ENCODE measurements at places on chromosomes 1 and 21.

DNA sequence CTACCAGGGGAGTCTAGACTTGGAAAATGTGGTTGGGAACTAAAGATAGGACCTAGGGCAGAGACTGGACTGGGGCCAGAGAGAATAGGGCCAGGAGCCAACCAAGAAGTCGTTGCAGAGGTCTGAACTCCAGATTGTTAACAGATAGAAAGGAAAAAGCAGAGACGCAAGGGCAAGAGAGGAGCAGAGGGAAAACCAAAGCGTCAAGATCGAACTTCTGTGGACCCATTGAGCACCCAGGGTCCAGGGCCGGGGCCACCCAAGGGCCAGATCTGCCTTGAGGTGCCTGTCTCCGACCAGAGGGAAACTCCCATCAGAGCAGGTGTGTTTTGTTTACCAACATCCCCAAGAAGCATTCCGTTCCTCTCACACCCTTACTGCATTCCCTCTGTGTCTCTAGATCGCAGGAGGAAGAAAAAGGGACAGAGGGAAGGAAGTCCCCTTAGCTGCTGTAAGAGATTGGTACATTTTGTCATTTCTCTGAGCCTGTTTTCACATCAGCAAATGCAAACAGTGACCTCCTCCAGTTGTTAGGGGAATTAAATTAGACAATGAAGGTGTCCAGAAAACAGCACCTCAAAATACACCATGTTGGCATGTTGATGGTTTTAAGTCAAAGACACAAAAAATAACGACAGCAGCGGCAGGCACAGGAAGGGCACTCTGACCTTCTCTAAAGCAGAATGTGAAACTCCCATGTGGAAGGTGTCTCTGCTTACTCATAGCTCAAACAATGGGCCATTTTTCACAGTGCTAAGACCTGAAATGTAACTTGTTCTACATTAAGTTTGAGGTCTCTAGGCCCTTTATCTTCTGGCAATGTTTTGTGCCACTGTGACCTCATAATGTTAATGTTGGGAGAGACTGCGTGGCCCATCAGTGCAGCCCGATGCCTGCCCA is 105.8 kb upstream of the RAB4A start:
- no peak for DNase-seq

DNA sequence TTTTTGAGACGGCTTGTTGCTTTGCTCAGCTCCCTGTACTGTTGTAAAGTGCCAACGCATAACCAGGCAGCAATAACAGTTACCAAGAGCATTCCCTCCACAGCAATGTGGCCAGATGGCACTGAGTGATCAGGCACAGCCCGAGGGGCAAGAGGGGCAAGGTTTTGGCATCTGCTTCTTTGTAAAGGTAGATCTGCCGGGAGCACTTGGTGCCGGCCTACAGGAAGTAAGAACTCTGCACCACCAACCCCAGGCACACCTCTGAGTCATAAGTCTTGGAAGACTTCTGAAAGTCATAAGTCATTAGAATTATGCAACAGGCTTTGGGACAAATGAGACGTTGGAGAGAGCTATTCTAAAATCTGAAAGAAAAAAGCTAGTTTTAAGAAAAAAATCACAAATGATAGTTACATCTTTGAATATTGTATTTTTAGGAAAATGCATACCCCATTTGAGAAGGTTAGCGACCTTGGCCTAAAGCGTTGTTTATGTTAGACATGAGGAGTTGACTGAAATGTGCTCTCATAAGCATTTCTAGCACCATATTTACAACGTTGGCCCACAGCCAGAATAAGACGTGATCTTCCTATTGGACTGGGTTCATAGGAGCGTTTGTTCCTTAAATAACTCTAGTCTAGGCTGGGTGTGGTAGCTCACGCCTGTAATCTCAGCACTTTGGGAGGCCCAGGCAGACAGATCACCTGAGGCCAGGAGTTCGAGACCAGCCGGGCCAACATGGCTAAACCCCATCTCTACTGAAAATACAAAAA is 37.7 kb upstream of the MAP10 start:
- no peak for DNase-seq

DNA sequence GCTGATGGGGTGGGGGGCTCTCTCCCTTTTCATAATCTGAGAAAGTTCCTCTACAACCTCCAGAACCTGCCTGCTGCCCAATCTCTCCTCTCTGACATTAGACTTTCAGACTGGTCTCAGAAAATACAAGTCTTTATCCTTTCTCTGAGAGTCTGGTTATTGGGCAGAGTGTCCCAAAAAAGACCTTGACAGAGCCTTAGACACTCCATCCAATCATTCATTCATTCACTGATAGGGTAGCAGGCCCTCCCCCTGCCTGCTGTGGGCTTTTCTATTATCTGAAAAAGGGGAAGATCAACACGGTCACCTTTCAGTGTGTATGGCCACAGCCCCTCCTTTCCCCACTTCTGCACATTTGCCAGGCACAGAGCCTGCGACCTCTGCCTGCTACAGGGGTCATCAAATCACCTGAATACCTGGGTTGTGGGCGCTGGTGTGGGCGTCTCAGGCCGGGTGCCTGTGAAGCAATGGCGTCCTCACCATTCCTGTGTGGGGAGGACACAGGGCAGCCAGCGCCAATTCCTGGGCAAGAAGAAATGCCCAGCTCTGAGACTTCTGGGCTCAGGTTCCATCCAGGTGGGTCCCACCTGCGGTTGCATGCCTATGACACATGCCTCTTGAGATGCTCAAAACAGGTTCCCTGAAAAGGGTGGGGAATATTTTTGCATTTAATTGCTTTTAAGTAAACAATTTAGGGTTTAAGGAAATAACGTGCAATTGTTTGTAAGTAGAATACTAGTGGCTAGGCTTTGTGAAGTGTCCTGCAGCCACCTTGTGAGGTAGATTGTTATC is 52.8 kb downstream of the ELK4 start:
- DNase-seq: no peak

- DNase-seq: no peak
Observed at GRCh38 chr1:244836584-244836983, 1.1 kb downstream of the COX20 start.

DNA sequence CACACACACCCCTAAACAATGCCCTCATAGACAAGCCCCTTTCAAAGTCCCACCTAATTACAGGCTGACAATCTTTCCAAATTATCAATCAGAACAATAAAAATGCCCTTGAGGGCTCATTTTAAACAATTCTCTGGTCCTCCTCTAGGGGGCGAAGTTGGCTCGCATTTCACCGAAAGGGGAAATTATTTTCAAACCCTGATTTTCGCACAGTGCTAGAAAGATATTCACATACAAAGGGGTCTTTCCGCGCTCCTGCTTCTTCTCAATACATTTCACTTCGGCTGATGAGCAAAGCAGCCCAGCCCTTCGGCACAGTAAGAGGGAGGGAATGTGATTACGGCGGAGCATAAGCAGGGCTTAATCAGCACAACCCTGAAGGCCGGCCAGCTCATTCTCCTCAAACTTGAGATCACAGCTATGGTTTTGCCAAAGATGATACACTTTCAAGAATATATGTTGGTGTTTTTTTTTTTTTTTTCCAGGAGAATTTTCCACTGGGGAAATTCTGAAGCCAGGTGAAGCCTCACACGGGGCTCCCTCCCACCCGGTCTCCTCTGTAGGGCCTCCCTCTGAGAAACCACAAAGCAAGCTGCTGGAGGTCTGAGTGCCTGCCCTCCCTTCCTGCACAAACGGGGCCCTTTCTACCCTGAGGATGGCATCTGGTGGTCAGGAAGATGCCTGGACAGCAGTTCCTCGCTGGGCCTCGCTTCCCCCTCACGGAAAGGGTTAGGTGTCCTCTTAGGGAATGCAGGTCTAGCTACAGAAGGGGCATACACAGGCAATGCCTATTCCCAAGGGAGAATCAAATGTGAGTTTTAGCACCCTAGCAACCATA is 66.9 kb downstream of the GNG12 start:
- DNase-seq: peak; percentile 4

GRCh38 chr1:84708031-84708430 is 17.8 kb upstream of the SSX2IP start:
- no peak for DNase-seq

- DNase-seq: no peak
Observed at GRCh38 chr1:232942413-232943294, 7.8 kb upstream of the NTPCR start.

DNA sequence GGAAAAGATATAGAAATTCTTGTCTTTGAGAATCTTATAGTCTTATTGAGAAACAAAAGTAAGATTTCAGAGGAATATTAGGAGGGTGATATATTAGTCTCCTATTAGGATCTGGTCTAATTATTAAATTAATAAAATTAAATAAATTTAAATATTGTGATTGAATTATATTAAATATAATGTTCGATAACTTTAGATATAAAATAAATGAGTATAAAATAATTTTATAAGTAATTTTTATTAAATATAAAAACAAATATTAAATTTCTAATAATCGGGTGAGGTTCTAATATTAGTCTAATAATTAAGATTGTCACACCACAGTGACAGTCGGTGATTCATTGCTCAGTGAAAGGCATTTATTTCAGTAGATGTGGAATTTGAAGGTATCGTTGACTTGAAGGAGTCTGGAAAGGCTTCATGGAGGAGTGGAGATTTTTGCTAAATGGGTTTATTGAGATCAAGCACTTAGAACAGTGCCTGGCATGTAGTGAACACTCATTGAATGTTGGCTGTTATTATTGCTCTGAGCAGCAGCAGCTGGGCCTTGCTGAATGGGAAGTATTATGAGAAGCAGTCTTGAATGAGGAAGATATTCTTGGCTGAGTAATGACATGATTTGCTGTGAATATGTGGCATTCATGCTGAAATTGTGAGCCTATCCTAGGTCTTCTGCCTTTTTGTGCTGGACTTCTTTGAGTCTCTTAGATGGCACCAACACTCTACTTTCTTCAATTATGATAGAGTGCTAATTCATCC is 74.6 kb downstream of the USP25 start:
- DNase-seq: no peak

GRCh38 chr1:24442764-24443163 is 27.2 kb downstream of the NIPAL3 start:
- no peak for DNase-seq

GRCh38 chr1:81681601-81682266 is 119.0 kb upstream of the ADGRL2 start:
- no peak for DNase-seq

- no peak for DNase-seq
Observed at GRCh38 chr1:214224611-214225354, 56.2 kb upstream of the SMYD2 start.

- DNase-seq: no peak
Observed at GRCh38 chr1:218034468-218034867, 250.6 kb upstream of the RRP15 start.

GRCh38 chr1:68232289-68233148 is at the start of gene WLS:
WLS (minus strand) TSS chr1:68232523; CDS start chr1:68232299, 224 bp downstream.
- peak; percentile 10 for DNase-seq

- no peak for DNase-seq
Observed at GRCh38 chr1:107807405-107807804, 157.6 kb downstream of the VAV3 start.

DNA sequence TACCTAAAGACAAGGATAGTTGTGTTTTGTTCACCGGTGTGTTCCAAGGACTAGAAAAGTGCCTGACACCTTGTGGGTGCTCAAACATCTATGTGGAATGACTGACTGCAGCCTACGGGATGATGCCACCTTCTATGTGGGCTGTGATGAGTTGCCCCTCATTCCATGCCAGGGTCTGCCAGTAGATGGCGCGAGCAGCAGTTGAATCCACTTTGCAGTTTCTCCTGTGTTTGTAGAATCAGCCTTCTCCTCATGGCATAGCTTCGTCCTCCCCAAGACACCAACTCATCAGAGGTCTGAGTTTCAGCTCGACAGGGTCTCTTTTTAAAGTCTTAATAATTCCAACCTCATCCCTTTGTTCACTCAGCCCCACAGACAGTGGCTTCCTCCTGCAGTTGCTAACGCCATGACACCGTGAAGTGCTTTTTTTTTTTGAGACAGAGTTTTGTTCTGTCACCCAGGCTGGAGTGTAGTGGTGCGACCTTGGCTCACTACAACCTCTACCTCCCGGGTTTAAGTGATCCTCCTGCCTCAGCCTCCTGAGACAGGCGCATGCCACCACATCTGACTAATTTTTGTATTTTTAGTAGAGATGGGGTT is 133.7 kb downstream of the CAPN8 start:
- DNase-seq: peak; percentile 49

- DNase-seq: no peak
Observed at GRCh38 chr1:193486671-193487229, 300.3 kb upstream of the B3GALT2 start.

DNA sequence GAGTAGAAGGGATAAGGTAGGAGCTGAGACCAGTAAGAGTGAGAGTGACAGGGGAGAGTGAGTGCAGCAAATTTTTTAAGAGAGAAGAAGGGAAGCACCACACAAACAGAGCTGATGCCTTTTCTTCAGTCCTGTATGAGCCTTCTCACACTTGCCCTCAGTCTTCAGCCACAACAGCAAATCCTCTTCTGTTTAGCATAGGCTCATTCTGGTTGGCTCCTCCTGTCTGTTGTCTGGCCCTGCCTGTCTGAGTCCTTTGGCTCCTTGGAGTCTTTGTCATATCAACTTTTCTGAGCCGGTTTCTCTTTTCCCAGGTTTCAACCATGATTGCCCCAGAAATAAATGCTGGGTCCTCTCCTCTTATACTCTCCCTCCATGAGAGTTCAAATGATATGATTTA is 12.7 kb upstream of the CASQ1 start:
- DNase-seq: no peak

- no peak for DNase-seq
Observed at GRCh38 chr1:174872615-174873058, 127.1 kb upstream of the CACYBP start.

- DNase-seq: no peak
Observed at GRCh38 chr1:221228594-221228993, 349.4 kb downstream of the HLX start.

- no peak for DNase-seq
Observed at GRCh38 chr1:88680471-88680870, 3.6 kb upstream of the PKN2 start.

GRCh38 chr1:193013005-193013404 is 46.2 kb downstream of the UCHL5 start:
- DNase-seq: no peak

- DNase-seq: no peak
Observed at GRCh38 chr21:25929856-25930520, 195.2 kb downstream of the GABPA start.

GRCh38 chr1:2638466-2639115 is 5.8 kb upstream of the MMEL1 start:
- DNase-seq: no peak

DNA sequence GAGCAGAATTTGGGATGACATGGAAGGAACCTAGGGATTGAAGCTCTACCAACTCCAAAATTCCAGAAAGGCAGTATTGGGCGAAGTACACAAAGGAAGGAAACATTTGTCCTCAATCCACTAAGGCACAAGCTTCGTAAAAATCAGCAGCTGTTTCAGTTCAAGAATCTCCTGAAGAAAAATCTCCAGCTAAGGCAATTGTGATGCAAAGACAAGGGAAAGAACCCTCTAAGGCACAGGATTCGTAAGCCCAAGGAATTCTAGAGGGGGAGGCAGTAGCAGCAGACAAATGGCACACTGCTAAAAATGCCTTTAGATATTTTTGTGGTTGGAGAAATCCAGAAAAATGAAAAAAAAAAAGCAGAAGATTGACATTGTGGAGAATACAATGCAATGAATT is 64.5 kb upstream of the PLPPR5 start:
- no peak for DNase-seq

DNA sequence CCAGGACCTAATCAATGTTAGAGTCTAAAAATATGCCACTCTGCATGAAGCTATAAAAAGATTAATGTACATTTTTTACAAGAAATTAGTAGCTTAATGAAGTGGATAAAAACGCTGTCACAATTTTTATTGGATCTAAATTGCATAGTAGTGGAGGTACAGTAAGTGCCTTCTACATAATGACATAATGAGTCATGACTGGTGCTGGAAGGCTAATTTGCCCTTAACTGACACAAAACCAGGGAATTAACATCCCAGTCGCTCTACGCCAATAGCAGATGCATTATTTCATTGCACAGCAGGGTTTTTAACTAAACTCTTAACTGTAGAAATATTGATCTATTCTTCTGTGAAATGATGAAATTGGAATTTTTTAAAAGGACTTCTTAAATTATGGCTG is 33.3 kb downstream of the RRAGC start:
- no peak for DNase-seq
